Progenitor cell of endocrine pancreas (in vitro differentiated cells): ENCODE measurements at places on chromosomes 5 and 9. TPM values are rescaled to one million over a fixed set of nuclear protein-coding genes. Genes with fewer than 3 reads are reported as not detected.

The TSSK1B gene
- total RNA-seq, result 0.27 and 0.29 TPM in 2 replicates

The PHF24 gene
- total RNA-seq, result 0.29 and 0.38 TPM in 2 replicates

The MORN5 gene
- 0.57 and 1.9 TPM in 2 replicates for total RNA-seq

The MYMK gene
- total RNA-seq, result not detected in 2 replicates

The IL17B gene
- not detected in 2 replicates for total RNA-seq

DNA sequence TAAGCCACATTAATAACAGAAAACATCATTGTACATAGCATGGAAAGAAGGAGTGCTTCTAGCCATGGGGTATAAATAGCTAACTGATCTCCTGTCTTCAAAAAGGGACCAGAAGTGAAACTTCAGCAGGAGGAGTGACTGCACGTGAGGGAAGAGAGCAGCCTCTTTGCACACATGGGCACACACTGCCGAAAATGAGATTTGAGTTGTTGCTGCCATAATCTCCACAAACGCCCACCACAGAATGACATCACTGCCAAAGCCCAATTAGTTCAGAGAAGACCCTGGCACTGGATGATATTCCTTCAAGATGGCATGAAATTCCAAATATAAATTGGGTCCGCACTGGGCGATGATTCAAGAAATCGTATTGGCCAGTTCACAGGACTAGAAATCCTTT is 238.9 kb upstream of the NR4A3 start:
- DNase-seq, result no peak

GRCh38 chr5:173624282-173624681 is 7.8 kb upstream of the BOD1 start:
- no peak for DNase-seq

DNA sequence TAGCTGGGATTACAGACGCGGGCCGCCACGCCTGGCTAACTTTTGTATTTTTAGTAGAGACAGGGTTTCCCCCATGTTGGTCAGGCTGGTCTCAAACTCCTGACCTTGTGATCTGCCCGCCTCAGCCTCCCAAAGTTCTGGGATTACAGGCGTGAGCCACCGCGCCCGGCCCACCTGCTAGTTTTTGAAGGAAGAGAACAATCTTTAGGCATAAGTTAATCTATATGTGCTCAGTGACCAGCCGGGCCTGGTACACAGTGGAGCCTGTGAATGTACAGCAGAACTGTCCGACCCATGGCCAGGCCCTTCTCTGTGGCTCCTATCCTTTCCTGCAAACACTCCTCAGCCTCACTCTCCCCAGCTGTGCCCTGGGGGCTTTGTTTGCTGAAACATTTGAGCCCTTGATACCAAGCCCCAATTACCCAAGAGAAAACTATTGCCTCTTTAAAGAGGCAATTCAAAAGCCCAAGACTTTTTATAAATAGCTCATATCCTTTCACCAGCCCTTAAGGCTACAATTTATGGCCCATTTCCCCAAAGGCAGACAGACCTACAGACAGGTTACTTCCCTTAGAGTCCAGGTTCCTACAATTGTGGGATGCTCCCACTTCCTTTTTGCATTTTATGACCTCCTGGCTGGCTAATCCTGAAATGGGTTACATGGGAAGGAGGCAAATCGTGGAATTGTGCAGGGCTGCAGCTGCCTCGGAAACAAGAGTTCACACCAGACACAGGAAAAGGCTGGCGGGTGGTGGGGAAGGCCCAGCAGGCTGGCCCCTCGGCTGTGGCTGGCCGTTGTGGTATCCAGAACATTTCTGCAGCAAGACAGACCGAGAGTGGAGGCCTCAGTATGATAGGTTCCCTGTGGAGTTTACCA is 37.5 kb downstream of the SPRY4 start:
- DNase-seq, result no peak
